T-helper 9 cell (primary cell): ENCODE measurements at places on chromosomes 5 and 9.

DNA sequence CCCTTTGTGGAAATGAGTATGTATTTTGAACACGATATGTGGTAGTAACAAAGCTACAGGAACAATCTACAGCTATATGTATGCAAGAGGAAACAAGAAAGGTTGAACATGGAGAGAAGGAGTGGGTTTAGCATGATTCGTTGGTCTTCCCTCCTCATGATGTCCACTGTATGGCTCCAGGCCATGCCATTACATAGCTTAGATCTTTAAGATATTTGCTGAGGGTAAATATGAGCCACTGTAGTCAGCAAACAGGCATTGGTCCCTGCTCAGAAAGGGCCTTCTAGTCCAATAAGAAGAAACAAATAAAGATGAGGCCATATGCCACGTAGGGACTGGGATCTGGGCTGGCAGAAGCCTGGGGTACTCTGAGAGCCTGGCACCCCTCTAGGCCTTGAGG lies 543.2 kb upstream of the SGCD start:
- no peak for DNase-seq

DNA sequence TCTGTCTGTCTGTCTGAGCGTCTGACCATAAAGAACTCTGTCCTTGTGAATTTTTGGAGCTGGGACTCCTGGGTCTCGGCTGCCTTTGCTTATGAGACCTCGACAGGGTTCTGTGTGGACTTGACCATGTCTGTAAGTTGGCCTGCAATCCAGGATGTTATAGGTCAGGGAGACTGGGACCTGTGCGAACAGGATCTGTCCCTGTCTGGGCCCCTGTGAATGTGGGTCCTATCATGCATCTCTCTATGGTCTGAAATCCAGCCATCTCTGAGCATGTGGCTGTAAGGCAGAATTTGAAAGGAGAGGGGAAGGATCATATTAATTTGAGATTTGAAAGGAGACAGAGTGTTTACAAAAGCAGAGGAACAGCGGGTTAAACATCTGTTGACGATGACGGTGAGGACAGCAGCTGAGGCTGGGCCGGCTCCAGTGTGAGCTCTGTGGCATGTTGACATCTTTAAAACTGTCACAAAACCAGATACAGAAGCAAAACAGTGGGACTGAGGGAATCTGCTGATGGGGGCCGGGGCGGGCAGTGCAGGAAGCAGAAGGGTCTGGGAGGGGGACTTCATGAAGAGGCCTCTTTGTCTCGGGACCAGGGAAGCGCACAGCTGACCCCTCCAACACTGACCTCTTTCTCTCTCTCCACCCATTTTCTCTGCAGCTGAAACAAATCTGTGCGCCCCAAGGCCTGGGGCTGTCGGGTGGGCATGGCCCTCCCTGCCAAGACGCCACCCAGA lies 19.1 kb upstream of the MVB12B start:
- DNase-seq: no peak

GRCh38 chr5:74336297-74336696 lies 304.2 kb downstream of the ENC1 start:
- no peak for DNase-seq

- DNase-seq: no peak
These were observed 44.6 kb downstream of the BARX1 start for GRCh38 chr9:93910598-93910997.

GRCh38 chr5:77635067-77635916 lies 3.2 kb downstream of the OTP start:
- DNase-seq: no peak
